Lower leg skin (tissue), 4 donors: ENCODE measurements at places on chromosomes 12 and 14. TPM values are rescaled to one million over a fixed set of nuclear protein-coding genes. Genes with fewer than 3 reads are reported as not detected.

Gene VRTN
- not detected for total RNA-seq

GRCh38 chr12:12620730-12621315 is 9.1 kb downstream of the CREBL2 start:
- no peak for DNase-seq

DNA sequence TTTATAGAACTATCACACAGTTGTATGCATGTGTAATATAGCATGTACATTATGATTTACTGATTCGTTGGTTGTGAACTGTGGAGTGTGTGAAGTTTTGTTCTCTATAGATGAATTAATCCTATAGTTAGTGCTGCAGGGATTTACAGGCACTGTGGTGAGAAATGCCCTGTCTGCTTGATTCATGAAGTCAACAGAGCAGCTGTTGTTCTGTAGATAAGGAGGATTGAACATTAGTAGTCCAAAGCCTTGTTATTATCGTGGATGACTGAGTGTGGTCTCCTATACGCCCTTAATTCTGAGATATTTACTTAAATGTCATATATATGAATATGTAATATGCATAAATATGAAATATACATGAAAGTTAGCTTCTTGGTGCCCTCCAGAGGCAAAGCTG is 98.3 kb downstream of the DNAH10 start:
- DNase-seq, result no peak

DNA sequence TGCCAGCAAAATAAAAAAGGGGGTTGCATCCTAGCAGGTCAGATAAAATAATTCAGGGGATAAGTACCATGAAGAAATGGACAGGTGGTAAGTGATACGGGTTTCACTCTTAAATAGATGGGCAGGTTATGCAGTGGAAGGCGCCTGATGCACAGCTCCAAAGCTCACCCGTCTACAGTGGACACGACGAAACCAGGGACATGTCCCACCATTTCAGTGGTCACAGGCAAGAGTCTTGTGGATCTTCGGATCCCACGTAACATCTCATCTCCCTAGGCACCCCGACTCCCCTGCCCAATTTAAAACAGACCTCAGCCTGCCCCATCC is 60.5 kb downstream of the DDX51 start:
- DNase-seq, result no peak
